ENCODE measurements at places on chromosomes 7 and 10.

GRCh38 chr10:86715836-86716235 lies 40.6 kb upstream of the BMPR1A start:
- DNase-seq, result no peak

- no peak for DNase-seq
Measured at GRCh38 chr10:19283786-19284185, 235.2 kb downstream of the MALRD1 start.

- DNase-seq, result no peak
Measured at GRCh38 chr10:34156781-34157425, 658.2 kb downstream of the PARD3 start.

DNA sequence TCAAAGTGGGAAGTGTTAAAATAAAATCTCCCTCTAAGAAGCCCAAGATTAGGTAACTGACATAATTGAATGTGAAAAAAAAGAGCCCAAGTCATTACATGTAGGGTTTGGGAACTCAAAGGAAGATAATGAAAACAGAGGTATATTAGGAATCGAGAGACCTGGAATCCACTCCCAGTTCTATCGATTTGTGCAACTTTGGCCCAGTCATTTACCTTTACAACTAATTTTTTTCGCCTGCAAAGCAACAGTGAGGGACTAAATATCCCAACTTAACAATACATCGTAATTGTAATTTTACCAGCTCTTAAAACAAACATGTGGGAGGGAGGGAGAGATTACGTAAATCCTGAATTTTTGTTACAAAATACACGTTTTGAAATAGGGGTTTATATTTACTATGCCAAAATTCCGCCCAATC lies 1.4 kb downstream of the MINDY3 start:
- no peak for DNase-seq

DNA sequence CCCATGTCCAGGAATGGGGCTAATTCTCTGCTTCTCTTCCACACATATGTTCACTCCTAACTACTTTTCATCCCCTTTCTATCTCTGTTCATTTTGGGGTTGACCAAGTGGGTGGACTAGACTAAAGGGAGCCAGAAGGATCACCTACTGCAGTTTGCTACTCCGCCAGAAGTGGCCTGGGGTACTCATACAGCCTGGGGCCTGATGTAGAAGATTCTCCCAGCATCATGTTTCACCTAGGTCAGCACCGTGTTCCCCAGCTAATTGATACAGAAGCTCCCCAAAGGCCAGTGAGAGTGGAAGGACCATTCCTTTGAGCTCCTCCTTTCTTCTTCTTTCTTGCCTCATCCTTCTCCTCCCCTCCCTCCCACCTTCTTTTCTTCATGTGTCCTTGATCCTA lies 19.6 kb upstream of the IFRD1 start:
- no peak for DNase-seq

DNA sequence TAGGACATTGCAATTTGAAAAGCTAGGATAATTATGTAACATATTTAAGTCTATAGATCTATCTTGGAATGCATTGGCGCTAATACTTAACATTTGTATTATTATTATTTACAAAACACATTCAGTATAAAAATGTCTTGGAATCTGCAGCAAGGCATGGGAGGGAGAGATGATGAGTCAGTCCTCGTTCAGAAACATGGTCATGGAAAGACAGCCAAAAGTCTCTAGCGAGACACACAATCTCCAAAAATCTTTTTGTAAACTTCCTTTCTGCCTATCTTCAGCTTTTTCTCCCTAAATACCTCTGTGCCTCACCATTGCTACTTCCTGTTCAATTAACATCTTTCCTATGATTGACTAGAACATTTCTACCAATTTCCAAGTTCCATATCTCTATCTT lies 188.4 kb upstream of the CACNA2D1 start:
- DNase-seq, result no peak

GRCh38 chr7:77561352-77561751 lies 24.3 kb downstream of the PTPN12 start:
- DNase-seq, result no peak

DNA sequence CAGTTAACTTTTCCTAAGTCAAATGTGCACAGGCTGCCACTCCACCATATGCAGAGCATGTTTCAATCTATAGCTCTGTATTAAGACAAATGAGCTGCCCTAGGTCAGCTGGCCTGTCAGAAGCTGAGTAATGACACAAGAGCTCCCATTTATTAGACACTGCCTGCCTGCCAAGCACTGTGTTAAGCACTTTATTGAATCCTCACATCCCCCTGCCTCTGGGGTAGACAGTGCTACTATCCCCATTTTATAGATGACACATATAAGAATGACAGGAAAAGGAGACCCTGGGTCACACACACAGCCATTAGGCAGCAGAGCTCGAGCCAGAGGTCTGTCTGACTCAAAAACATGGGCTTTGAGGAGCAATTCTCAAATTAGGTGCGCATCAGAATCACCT lies 179.8 kb upstream of the PDE1C start:
- DNase-seq, result no peak

GRCh38 chr10:91309711-91310110 lies 89.2 kb downstream of the PCGF5 start:
- DNase-seq, result no peak

DNA sequence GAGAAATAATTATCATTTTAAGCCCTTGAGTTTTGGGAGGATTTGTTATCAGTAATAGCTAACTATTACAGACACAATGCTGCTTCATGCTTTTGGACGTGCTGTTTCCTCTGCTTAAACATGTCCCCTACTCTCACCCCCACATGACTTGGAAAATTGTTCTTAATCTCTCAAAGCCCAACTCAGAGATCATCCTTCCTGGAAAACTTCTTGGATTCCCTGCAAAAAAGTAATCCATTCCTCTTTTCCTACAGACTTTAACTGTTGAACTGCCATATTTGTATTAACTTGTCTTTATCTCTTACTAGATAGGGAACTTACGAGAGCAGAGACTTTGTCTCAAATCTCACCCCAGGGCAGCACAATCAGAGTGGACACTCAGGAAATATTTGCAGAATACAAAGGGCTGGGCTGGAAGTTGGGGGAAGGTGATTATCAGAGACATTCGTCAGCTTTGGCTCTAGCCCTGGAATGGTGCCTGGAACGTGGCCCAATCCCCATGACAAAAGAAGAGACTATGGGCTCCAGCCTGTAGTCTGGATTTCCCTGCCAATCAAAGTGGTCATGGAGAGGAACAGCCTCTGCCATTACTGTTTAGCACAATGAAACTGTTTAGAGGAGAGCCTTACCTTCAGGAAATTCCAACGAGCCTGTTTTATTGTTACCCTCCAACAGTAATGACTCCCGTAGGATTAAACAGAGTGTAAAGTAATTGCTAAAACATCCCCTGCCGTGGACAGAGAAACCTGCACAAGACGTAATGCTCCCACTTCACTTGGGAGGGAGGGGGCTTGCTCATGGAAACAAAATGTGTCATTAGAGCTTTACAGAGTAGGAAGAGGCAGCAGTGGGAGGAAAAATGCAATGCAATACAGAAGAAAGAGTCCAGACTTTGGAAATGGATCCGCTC lies 140.4 kb upstream of the AUTS2 start:
- DNase-seq, result no peak

- no peak for DNase-seq
Measured at GRCh38 chr10:94186722-94187121, 176.0 kb downstream of the NOC3L start.

DNA sequence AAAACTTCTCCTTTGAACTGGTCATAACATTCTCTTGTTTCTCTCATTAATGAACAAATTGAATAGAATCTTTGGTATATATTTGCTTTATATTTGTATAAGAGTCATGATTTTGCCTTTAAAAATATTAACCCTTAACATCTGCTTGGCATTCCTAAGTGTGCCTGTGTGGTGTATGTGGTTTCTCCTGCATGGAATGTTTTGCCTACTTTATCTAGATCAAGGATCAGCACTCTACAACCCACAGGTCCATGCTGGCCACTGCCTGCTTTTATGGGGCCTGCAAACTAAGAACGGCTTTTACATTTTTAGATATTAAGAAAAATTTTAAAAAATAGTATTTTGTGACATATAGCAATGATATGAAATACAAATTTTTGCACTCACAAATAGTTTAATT lies 4.3 kb upstream of the LAMB4 start:
- DNase-seq, result no peak

DNA sequence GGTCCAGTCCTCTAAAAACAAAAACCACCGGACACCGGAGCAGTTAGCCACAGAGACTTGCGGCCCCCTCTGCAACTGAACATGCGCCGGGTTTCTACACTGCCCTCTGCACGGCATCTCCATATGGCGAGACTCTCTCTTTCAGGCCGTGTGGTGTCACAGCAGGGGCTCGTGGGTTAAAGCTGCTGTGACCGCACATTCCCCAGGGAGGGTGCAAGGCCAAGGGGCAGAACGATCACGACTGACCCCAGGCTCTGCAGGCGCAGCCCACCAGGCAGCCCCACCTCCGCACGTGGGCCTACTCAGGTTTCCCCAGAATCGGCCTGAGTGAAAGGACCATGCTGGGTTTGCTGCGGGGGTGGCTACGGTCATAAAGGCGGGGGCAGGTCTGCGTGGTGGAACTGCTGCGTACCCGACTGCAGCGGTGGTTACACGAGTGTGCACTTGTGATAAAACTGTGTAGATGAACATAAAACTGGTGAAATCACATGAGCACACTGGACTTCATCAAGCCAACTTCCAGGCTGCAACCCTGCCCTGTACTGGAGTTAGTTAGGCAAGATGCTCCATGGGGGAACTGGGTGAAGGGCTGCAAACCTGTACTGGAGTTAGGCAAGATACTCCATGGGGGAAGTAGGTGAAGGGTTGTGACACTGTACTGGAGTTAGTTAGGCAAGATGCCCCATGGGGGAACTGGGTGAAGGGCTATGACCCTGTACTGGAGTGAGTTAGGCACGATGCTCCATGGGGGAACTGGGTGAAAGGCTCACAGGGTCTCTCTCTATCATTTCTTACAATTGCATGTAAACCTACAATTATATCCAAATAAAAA lies 81.4 kb upstream of the PPP2R2D start:
- no peak for DNase-seq

- DNase-seq, result no peak
Measured at GRCh38 chr10:77637532-77638320, at the start of gene KCNMA1. KCNMA1 (minus strand) TSS chr10:77637808.

DNA sequence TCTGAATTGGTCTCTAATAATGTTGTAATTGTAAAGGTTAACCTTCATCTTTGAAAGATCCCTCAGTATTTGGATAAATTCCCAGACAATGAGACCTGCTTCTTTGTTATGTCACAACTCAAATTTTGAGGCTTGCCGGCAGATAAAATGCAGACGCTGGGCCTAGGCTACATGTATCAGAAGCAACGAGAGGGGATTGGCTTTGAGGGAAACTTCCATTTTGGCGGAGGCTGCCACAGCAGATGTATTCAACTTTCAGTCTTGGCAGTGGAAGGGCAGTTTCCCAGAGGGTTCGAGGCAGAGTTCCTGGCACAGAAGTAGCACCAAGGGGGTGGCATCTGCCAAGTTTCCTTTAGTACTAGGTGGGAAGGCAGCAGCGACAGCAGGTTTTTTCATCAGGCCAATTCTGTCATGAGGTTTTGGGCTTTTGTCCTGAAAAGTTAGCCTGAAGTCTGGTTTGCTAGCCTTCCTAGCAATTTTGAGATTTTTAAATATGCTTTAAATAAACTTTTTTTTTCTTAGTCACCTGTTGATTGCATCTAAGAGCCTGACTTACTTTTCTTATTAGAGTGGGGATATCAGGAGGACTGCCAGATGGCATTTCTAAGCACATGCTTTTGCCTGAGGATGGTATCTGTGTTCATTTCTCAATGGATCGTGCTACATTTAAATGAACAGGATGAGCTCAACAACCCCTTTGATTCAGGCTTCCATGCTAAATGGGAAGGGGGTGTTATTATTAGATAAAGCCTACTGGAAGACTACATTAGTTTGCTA lies 89.5 kb upstream of the FAM3C start:
- no peak for DNase-seq

GRCh38 chr7:12619461-12620069 lies 49.0 kb downstream of the SCIN start:
- no peak for DNase-seq

DNA sequence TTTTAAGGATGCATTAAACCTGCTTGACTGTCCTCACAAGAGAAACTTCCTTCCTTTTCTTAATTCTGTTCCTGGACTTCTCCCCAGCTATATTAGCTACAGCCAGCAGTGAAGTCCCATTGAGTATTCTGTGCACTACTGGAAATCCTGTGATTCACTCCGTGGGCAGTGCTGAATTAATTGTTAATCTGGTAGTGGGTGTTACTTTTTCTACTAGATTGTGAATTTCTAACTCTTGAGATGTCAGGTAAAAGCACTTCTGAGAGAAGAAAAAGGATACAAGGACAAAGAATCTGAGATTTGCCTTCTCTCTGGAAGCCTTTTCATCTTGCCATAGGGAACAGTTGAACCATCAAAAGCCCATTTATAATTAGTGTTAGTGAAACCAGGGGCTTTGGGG lies 33.9 kb downstream of the CYCS start:
- DNase-seq, result no peak

DNA sequence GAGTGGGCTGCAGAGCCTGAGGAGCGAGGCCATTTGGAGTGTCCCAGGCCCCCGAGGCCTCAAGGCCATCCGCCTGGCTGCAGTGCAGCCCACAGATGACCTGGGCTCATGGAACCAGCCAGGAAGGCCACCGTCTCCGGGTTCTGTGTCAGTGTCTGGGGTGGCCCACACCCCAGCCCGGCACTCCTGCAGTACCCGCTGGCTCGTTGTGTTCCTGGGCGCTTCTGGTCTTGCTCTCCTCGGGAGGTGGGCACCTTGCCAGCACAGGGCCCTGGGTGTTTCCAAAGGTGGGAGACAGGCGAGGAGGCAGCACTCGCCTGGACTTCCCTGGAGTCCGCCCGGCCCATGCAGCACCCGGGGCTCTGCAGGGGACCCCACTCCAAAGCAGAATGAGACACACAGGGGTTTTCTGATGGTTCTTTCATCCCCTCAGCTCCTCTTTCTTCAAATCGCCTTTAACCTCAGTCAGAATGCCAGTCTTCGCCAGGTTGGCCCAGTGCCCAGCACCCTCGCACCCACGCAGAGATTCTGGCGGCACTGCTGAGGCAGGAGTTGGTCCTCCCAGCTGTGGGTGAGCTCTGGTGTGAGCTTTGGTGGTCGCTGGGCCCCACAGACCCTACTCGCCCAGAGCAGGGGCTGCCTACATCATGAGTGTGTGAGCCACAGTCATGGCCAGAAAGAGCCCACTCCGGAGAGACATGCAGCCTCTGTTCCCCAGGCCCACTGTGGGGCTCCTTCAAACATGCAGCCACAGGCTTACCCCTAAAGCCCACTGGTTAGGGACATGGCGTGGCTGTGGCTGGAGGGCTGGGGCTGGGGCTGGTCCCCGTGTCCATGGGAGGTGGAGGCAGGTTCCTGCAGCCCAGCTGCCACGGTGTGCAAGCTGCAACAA lies 155.7 kb downstream of the EBF3 start:
- DNase-seq, result no peak

DNA sequence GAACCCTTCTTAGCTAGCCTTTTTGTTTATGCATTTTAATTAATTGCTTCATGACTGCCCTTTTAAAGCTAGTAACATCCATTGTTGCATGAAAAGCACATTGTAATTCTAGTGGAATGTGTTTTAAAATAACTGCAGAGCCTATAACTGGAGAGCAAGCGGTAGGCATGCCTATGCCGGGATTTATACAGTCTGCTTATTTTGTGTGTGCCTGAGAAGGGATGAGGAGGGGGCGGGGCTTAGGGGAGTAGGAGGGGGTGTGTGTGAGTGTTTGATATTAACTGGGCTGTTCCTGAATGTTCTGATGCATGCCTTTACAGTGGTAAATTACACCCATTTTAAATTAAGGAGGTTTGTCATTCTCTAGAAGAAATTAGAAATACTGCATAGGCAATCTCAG lies 208.1 kb downstream of the TCF7L2 start:
- no peak for DNase-seq

All from CD4-positive, alpha-beta T cell treated with Interferon alpha-2 for 1 hour (primary cell).